T-cell (primary cell): ENCODE measurements at places on chromosomes 5 and 9.

GRCh38 chr9:92986176-92987119 lies 39.1 kb downstream of the FGD3 start:
- DNase-seq = peak; percentile 59

GRCh38 chr9:78601957-78602565 lies 305.1 kb downstream of the PSAT1 start:
- DNase-seq = no peak

GRCh38 chr5:173989432-173990082 lies 587 bp downstream of the C5orf47 start:
- no peak for DNase-seq

DNA sequence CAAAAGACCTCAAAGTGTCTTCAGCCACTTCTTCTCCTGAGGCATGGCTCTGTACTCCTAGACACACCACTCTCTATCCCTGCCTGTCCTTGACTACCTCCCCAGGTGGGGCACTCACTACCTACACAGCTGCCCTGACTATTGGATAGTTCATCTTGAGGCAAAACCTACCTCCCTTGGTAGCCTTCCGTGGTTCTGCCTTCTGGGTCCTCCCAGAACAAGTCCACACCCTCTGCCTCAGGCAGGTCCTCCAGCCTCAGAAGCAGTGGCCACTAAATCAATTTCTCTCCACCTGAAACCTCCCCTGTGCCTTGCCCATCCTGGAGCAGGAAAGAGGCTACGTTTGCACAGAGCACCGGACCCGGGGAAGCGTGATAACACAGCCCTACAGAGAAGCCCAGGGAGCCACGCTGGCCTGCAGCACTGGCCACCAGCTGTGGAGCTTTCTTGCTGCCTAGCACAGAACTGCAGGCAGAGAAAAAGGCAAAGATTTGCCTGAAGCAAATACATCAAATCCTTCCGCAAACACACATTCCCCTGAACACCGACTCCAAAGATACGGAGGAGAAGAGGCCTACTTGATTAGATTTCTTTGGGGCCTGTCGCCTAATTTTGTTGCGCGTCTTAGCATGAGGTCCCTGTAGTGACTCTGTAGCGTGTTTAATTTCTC lies 141.8 kb downstream of the C9orf50 start:
- DNase-seq = no peak

DNA sequence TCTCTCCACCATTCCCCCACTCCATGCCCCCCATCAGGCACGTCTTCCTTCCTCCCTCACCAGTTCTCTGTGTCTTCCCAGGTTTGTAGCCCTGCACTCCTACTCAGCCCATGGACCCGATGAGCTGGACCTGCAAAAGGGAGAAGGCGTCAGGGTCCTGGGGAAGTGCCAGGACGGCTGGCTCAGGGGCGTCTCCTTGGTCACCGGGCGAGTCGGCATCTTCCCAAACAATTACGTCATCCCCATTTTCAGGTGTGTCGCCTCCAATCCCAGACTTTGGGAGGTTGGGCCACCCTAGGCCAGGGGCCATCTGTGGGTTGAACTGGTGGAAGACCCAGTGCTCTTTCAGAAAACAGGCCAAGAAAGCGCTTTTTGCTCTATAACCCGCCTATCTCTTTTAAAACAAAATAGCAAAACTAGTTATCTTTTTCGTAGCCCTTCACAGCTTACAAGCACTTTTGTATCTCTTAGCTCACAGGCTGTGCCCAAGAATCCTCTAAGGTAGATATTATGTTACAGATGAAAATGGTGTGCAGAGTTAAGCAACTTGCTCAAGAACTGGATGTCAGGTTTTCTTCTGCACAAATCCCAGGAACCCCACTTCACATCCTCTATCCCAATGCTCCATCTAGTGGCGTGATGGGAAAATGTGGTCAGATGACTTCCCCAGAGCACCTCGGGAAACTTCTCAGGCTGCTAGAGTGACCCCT lies 56.2 kb downstream of the PLAC8L1 start:
- no peak for DNase-seq

GRCh38 chr9:126108240-126108639 lies 218.4 kb upstream of the MVB12B start:
- DNase-seq = no peak

- no peak for DNase-seq
Observed at GRCh38 chr5:166672431-166672830, 1619.0 kb upstream of the WWC1 start.

DNA sequence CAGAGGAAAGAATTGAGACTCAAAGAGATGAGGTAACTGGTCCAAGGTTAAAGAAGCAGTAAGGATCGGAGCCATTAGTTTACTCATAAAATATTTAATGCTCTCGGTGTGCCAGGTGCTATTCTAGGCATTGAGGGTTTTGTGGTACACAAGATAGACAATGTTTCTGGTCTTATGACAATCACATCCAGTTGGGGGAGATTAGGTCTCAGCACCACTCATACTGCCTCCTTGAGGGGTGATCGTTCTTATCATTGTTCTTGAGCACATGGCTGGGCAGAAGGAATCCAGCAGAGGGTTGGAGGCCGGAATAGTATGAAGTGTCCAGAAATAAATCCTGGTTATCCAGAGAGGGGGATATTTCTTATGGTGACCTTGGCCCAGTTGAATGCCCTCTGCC lies 40.7 kb upstream of the LCP2 start:
- DNase-seq = no peak

- no peak for DNase-seq
Observed at GRCh38 chr5:39946356-39947045, 521.7 kb upstream of the DAB2 start.

DNA sequence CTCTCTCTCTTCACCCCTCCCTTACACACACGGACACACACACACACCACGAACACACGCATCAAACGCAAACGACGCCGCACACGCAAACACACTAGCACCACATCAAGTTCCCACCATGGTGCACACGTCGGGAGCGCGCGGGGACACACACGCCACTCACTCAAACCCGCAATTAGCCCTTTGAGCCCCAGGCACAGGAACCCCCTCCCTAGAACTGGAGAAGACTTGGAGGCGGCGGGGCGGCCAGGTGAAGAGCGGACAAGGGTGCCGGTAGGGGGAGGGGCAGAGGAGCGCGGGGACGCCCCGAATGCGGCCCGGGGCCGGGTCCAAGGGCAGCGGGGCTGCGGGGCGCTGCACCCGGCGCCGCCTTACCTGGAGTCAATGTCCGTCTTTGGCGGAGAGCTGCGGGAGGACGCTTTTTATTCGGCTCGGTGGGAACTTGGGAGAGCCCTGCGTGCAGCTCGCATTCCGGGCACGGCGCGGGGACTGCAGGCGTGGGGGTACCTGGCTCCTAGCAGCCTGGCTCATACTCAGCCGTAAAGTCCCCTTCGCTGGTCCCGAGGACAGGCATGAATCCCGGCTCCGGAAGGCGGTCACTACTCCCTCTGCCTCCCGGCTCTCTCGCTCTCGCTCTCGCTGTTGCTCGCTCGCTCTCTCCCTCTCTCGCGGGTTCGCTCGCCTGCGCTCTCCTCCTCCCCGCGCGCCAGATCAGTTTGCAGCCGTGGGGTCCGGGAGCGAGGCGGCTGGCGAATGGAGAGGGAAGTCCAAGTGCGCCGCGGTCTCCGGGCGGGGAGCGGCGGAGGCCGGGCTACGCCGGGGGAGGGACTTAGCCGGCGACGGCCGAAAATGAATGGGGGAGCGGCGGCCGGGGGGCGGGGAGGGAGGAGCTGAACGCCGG lies at the start of gene BRINP1:
Gene BRINP1, minus strand, starts transcription at position 755 of the 901 bp plus-strand sequence. CDS start 56,080 bp downstream, outside the sequence.
- DNase-seq = no peak

DNA sequence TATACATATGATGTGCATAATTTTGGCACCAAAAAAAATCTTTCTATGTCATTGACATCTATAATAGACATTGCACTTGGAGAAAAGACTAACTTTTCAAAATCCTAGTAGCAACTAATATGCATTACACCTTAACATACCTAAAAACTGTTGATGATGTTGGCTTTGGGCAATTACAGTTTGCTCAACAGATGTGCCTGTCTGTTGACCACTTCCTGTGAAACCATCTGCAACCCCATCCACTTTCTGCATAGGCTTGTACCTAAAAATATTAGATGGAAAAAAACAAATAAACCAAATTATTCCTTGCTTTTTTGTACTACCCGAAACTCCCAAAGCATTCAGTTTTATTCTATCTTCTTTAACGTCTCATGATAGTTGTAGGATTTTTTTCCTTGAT lies 248.6 kb downstream of the RFX3 start:
- no peak for DNase-seq

DNA sequence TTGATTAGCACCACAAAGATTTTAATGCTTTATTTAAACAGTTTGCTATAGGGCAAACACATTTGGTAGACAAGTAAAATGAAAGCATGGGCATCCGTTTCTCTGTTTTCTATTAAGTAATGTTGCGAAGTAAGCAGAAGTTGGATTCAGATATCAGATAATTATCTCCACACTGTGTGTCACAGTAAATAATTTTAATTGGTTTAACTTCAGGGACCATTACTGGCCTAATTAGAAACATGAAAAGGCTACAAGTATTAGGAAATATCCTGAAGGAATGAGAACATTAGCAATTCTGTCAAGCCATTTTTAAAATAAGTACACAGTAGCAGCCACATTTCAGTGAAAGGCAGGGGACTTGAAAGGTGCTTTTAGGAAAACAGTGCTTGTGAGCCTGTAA lies 975.4 kb downstream of the NR2F1-AS1 start:
- no peak for DNase-seq

DNA sequence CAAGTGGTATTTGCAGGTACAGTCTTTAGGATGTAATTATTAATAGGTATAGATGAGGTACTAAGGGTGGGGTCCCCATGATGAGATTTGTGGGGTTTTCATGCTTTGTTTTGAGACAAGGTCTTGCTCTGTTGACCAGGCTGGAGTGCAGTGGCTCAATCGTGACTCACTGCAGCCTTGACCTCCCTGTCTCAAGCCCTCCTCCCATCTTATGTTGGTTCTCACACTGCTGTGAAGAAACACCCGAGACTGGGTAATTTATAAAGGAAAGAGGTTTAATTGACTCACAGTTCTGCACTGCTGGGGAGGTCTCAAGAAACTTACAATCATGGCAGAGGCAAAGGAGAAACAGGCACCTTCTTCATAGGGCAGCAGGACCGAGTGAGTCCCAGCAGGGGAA lies 217.5 kb downstream of the CDK5RAP2 start:
- no peak for DNase-seq

DNA sequence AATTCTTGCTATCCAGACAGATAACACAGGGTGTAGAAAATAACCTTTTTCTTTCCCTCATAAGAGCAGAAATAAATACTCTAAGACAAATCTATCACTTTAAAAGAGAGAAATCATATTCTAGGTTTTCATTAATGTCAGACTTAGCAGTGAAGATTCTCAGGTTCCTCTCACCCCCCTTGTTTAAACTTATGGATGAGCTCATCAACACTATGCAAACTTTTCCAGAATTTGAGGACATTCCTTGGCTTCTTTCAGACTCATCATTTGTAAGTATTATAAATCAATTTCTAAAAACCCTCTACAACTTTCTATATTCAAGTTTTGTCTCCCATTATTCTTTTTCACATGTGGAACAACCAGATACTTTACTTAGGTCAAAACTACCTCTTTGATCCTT lies 374.9 kb upstream of the TRPC7 start:
- no peak for DNase-seq

GRCh38 chr9:129149442-129149841 lies 28.6 kb downstream of the IER5L start:
- no peak for DNase-seq

DNA sequence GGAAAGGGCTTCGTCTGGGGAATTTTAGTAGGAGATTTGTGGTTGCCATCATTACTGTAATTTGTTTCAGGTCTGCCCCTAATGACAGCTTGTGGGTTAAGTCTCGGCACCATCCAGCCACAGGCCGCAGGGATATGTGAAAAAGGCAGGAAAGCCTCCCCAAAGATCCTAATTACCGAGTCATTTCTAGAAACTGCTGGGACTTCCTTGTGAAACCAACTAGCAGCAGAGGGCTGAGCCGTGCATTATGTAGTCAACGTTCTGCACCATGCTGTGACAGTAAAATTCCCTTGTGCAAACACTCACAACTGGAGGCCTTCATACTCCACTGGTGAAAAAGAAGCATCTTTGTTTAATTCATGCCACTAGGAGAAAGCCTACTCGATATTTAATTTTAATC lies 230.3 kb downstream of the MPDZ start:
- DNase-seq = no peak

GRCh38 chr5:173954671-173955521 lies 34.1 kb upstream of the C5orf47 start:
- DNase-seq = no peak

DNA sequence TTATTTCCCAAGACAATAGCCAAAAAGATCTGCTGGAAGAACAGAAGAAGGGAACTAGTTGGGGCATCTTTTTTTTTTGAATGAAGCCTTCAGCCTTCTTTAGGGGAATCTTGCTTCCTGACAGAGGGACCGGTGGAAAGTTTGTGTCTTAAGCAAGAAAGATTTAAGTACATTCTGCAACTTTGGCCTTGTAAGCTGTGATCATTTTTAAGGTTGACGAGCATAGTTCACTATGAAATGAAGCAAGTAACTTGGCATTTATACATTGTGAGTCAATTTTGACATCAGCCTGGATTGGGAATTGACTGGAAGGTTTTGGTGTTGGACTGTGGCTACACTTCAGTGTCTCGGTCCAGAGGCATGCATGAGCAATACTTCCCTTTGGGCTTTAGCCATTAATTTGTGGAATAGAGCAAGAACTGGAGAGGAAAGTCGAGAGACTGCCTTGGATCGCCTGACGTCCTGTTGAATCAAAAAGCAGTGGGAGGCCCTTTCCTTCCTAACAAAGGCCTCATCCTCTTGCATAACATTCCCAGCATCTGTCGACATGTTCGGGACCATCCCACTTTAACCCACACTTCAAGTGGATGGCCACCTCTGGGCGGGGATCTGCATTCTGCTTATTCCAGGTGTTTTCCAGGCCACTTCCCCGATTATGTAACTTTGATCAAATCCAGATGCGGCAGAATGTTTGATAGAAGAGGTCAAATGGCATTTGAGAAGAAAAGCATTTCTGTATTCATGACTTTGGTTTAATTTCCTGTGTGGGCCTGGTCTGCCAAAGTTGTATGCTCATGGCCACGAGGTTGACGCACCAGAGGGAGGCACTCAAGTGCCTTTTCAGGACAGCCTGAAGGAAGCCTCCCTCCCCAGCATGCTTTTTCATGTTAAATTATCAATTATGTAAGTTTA lies 12.5 kb downstream of the ABL1 start:
- DNase-seq = no peak

DNA sequence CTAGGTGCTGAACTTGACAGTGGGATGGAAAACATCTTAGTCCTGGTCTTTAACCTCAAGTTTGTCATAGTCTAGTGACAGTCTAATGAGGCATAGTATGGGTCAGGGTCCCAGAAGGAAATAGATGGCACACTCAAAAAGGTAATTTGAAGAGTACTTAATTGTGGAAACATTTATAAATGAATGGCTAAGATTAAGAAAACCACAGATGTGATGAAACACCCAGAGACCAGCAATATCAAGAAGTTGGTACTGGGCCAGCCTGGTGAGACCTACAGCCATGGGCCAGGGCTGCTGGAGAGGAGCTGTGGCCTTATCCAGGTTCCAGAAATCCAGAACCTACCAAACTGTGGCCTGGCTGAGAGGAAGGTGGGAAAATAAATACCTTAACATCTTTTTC lies 93.5 kb upstream of the ATG10 start:
- DNase-seq = no peak

GRCh38 chr5:84411832-84412605 lies 27.3 kb upstream of the EDIL3 start:
- DNase-seq = no peak
